ENCODE measurements at places on chromosomes 7 and 10.

DNA sequence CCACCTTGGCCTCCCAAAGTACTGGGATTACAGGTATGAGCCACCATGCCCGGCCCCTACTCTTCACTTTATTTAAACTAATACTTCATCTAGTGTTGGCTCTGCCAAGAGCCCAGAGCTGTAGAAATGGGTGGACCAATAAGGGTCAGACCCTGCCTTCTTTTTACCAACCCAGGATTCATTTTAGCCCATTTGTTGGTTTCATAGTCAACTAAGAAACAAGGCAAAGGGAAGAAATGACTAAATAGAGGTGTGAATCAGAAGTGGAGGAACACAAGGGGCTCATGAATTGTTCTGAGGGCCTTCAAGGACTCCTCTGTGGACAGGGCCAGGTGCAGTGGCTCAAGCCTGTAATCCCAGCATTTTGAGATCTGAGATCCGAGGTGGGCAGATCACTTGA lies 1.1 kb downstream of the ANKRD2 start:
- no peak for DNase-seq

GRCh38 chr7:120926943-120927346 lies 23.6 kb upstream of the ING3 start:
- DNase-seq: no peak

- DNase-seq: no peak
These were observed 580 bp upstream of the ASB10 start for GRCh38 chr7:151187409-151188251.

- no peak for DNase-seq
These were observed 488.8 kb upstream of the MKI67 start for GRCh38 chr10:128614802-128615553.

DNA sequence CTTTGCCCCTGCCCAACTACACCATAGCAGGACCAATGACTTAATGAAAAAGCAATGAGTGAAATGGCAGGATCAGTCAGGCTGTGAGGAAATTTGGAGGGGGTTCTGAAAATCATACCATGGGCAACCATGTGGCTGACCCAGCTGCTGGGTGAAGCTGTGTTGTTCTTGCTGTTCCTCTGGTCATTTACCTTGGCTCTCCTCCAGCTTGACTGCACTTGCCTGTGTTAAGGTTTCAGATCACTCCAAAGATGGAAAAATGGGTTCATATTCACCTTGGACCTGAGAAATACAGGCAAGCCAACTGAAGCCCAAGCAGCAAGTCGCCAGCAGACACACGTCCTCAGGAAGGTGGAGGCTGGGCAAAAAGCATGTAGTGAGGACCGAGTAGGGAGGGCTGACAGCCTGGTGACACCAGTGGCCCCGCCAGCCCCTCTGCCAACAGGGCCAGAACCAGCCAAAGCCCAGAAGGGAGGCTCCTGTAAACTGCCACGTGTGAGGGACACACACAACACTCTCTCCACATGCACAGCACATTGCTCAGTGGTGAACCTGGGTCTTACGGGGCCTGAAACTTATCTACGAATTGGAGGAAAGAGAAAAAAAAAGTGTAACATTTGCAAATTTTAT lies 40.1 kb downstream of the PARP12 start:
- DNase-seq: no peak

DNA sequence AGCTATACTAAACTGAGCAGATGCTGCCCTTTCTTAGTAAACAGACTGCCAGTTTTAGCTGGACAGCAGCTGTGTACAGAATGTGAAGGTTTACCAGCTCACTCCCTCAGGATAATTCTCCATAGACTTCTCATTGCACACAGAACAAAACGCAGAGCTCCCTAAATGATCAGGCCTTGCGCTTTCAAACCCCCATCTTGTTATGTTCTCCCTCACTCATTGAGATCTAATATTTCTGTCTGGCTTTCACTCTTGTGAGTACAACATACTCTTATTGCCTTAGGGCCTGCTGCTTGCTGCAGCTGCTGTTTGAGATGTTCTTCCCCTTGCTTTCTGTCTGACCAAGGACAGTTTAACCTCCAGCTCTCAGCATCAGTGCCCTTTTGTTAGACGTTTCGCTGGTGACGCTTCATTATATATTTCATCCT lies 17.3 kb downstream of the VWDE start:
- DNase-seq: no peak

- DNase-seq: no peak
These were observed 48.7 kb downstream of the C1GALT1 start for GRCh38 chr7:7231000-7231399.

DNA sequence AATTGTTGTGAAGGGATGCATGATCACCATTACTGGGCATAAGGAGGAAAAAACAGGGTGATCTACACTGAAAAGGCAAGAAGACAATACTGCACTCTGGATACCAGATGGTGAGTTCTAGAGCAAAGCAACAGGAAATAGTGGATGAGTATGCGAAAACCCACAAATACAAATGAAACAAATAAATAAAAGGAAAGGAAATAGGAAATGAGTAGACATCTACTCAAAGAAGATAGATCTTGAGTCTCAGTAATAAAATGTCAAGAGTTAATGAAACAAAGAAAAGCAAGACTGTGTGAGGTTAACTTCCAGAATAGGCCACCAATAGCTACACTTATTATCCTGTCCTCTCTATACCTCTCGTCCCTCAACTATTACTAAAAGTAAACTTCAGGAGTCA lies 11.7 kb downstream of the ORC5 start:
- no peak for DNase-seq

DNA sequence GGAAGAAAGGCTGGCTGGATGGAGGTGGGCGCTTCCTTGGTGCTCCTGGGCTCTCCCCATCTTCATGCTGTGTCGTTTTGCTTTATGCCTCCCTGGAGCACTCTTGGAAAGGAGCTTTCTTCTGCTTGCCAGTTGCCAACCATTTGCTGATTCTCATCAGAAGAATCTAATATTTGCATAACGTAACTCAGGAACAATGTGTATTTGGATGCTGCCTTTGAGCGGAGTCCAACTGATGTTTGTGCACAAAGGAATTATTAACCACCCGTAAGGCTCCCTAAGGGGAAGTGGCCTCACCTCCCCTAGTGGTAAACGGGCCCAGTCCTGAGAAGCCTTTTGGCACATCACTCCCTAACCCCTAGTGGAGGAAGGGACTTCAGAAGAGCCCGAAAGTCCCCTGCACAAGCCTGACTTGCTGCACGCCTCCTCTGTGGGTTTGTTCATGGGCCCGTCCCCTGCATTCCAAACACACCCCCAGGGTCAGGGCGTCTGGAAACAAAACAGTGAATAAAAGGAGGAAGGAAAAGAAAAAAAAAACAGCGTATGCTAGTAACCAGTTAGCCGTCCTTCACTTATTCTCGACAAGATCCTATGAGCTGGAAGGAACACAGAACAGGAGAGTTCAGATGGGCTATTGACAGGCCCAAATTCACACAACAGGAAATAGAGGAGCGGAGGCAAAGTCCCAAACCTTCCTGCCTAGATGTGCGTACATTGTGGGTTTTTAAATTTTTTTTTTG lies 602.2 kb downstream of the LRMDA start:
- no peak for DNase-seq

DNA sequence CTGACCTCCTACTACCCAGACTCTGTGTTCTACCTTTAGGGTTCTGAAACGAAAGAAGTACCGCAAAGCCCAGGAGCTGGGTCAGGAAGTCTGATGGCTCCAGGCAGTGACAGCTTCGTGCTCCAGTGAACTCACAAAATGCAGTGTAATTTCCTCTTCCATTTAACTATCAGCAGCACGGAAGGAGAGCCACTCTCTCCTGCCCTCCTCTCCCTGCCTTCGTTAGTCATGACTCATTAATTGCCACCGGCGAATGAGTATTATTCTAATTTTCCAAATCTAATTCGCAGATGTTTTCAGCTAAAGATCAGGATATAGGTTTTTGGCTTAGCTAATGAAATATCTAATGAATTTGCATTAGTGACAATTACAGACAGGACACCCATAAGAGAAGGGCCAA lies 1262.0 kb downstream of the TYW1 start:
- no peak for DNase-seq

DNA sequence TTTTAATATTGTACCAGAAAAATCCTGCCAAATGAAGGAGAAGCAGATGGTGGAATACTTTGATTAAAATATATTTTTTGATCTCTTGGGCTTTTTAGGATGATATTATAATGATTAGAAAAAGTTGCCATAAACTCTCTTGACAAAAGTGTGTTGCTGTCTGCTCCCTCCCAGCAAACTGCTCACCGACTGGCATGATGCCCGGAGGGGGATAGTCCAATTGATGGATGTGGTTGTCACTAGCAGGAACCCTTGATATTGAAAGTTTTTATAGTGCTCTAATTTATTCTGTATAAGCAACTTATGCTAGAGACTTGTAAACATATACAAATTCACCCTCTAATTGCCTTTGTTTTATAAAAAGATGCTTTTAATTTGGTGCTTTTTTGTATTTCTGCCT lies 114.0 kb downstream of the DNAH11 start:
- DNase-seq: no peak

GRCh38 chr10:75040576-75040975 lies 70.9 kb upstream of the SAMD8 start:
- no peak for DNase-seq

DNA sequence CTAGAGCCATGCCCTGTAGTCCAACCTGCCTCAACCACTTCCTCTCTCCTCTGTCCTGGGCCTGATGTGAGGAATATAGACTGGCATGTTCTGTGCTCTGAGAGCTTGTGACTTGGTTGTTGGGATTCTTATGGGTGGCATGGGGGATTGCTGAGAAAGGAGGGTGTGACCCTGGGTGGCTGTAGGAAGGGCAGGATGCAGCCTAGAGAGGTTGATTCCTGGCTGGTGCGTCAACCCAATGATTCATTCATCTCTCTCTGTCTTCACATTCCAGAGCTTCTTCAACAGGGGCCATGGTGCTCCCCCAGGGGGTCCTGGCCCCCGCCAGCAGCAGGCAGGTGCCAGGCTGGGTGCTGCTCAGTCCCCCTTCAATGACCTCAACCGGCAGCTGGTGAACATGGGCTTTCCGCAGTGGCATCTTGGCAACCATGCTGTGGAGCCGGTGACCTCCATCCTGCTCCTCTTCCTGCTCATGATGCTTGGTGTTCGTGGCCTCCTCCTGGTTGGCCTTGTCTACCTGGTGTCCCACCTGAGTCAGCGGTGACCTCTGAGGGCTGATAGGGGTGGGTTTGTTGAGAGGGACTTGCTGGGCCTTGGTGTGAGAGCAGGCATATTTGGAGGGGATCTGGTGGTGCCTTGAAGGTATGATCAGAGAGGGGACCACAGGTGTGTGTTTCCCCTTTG lies 2.6 kb downstream of the FAM241B start:
- DNase-seq: no peak

DNA sequence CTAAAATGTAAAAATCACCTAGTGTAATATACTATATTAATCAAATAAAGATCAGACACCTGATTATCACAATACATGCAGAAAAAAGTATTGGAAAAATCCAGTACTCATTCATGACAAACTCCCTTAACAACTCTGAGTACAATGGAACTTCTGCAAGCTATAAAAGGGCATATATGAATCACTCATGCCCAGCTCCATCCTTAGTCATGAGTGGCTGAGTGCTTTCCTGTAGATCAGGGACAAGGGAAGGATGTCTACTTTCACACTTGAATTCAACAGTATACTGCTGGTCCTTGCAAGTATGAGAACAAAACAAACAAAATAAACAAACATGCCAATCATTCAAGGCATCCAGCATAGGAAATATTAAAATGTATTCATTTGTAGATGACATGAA lies 116.5 kb downstream of the ADARB2 start:
- no peak for DNase-seq

DNA sequence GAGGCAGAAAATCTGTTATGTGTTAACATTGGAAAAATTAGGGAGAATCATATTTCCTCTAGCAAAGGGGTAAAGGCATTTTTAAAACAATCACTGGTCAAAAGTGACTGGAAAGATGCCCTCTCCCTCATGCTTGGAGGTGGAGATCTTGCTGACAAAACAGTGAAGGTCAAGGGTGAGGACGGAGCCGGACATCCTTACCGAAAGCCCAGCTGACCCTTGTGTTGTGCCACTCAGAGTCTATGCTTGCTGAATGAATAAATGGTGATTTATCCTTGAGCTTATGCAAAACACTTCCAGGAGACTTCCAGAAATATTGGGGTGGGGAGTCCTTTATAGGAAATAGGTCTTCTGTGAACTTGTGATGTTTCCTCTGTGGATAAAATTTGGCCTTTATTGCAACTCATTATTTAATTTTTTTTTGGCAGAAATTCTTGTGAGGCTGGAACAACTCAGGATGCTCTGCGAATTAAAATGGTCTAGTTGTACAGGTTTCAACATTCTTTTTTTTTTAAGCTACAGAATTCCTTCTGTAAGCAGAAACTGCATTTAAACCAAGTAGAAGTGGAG lies 28.3 kb upstream of the ELMO1 start:
- no peak for DNase-seq

DNA sequence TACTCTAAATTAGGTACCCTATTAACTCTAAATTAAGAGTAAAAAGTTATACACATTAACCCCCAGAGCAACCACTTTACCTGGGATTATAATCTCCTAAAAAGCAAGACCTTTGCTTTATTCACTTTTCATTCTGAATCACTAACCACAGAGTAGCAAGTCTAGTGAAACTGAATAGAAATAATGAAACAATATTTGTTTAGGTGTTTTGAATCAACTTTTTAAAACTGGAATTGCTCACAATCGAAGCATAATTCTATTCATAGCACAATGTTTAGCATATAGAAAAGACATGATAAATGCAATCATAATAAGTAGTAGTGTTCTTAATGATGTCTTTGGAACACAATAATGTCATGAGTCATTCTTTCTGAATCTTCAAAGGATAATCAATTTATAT lies 37.0 kb upstream of the CASD1 start:
- no peak for DNase-seq

GRCh38 chr10:52965938-52966401 lies 193.4 kb upstream of the MBL2 start:
- no peak for DNase-seq

DNA sequence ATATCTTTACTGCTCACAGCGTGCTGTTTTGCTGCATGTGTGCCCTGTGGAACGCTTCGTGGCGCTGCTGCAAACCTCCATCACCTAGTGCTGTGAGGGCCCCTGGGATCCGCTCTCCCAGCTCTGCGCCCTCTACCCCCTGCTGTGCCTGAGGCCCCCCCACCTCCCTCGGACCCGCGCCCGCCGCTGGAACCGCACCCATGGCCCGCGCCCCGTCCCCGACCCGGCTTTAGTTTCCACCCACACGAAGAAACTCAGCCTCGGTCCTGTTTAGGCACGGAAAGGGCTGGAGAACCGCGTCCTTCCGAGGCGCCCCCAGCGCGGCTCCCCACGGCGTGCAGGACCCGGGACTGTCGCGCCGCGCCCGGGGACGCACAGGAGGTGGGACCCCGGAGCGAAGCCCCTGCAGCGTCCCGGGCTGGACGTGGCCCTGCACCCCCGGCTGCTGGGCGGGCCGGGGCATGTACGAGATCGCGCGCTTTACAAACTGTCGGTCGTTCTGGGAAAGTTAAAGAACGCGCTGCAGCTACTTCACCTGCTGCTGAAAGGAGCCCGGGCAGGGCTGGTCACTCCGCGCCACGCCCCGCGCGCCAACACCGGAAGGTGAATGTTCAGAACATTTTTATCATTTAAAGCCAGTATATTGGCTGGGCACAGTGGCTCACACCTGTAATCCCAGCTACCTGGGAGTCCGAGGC lies 54.3 kb downstream of the BMS1 start:
- DNase-seq: no peak

GRCh38 chr7:47622586-47622945 lies 40.7 kb upstream of the TNS3 start:
- no peak for DNase-seq

All from CD8-positive, alpha-beta memory T cell (primary cell).